ENCODE measurements at places on chromosomes 7 and 10.

DNA sequence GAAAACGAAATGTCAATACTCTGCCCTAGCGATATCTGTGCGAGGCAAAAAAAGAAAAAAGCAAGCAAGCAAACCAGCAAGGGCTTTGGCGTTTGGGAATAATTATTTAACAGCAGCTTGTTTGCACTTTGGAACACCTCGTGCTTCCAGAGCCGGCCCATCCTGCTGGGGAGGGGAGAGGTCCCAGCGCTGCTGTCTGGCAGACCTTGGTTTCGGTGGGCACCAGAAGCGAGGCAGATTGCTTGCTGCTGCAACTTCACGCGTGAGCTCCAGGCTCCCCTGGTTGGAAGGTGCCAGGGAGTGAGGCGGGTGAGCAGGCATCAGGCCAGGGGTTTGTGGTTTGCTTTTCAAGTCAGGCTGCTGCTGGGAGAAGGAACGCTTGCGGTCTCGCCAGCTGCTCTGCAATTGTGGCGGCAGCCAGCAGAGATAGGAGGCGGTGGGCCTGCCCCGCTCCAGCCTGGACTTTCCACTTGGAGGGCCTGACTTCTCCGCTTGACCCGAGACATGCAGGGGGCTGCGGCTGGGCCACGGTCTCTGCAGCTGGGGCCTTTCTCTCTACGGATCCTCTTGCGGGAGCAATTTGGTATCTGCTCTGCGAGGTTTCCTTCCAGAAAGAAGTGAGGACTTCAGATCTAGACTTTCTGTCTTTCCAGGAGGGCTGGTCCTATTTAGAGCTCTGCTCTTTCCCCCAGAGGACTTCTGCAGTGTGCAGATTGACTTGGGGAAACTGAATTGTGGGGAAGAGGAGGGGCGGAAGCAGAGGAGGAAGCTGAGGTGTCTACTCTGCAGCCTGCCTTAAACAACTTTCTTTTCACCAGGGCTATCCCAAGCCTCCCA, 131.4 kb downstream of the PRPF18 start:
- DNase-seq: peak; percentile 10

DNA sequence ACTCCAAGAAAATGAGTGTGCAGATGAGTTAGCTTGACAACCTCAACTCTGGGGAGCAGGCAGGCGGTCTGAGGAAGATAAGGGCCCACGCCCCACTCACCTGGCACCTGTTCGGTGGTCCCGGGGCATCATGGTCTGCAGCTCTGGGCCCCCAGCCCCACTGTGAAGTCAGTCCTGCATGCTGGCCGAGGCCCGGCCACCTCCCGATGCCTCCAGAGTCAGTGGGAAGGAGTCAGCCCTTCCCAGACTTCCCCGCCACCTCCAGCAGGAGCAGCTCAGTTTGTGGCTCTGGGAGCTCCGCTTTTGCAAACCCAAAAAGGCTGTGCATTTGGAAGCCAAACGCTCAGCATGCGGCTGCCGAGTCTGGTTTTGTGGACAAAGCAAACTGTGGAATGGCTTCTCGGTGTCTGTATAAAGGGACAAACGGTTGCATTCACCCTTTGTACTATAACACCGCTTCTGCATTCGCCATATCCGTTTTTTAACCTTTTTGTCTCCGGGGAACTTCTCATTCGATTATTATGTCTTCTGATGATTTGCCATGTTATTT, 167.3 kb downstream of the CCDC3 start:
- no peak for DNase-seq

DNA sequence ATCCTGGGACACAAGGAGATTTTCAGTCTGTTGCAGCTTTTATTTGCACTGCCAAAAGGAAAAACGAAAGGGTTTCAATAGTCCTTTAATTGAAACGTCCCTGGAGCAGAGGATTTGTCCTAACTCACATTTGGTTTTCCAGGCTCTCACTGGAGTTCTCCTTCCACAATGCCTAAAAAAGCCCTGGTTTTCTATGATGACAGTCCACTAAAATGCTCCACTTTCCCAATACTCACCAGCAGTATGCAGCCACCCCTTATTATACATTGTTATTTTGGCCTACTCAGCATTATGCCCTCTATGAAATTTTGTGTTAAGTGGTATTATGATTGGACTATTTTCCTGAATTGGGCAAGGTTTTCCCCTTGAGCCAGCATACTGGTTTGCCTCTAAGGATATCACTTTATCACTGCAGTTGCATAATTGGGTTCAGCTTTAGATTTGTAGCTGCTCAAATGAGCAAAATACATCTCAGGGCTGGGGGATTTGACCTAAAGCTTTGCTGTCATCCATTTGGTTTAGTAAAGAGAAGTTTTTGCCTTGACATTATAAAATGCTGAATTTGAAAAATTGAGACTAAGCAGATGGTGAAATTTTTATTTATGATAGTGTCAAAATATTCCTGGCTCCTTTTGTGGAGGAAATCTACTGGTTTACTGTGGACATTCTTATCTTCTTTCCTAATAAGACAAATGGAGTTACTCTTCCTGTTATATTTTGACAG, 239.2 kb downstream of the RNLS start:
- DNase-seq: no peak

DNA sequence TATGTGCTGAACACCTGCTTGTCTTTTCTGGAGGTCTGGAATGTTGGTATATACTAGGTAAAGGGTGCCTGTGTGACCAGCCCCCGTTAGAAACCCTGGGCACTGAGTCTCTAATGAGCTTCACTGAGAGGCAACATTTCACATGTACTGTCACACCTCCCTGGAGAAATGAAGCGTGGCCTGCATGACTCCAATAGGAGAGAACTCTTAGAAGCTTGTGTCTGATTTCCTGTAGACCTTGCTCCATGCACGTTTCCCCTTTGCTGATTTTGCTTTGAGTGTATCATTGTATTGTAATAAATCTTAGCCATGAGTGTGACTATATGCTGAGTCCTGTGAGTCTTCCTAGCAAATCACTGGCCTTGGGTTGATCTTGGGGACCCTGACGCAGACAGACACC, 82.8 kb downstream of the PPP1R3C start:
- no peak for DNase-seq

GRCh38 chr10:92208736-92209135, 82.1 kb downstream of the CPEB3 start:
- no peak for DNase-seq

- DNase-seq: no peak
These were observed 191.9 kb downstream of the MDFIC start for GRCh38 chr7:115113776-115114175.

- no peak for DNase-seq
These were observed 278.5 kb downstream of the DNAJB6 start for GRCh38 chr7:157615101-157615817.

DNA sequence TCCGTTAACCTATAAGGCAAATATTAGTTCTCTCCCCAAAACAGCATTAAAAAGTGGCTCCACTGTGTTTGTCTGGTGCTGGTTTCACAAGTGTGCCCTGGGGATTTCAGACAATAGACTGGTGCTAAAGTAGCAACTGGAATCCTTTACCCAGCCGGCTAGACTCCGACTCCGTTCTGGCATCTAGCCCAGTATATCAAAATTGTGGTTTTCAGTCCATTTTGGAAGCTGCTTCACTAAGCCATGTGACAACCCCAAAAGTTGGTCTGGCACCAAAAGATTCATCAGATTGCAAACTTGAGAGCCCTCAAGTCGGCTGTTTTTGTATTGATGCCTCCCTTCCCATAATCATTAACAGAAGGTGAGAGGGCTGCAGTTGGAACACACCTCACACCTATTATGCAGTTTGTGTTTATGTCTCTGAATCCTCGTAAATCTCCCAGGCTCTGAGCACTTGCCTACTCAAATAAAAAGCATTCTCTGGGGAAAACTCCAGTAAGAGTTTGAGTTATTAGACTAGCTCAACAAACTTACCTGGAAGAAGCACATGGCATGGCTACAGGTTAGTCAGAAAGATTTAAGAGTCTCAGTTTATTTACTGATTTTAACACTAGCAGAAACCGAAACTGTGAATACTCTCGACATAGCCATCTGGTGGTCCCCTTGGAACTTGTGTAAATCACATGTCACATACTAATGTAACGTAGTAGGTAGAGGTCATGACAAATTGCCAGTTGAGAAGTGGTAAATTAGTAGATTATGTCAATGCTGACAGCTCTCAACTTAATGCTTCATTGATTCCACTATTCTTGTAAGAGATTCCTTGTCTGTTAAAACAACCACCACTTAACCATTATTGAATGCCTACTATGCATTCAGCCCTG, 14.8 kb upstream of the WNT16 start:
- DNase-seq: no peak

- peak; percentile 71 for DNase-seq
These were observed 90.2 kb downstream of the DLG5 start for GRCh38 chr10:77836299-77836820.

DNA sequence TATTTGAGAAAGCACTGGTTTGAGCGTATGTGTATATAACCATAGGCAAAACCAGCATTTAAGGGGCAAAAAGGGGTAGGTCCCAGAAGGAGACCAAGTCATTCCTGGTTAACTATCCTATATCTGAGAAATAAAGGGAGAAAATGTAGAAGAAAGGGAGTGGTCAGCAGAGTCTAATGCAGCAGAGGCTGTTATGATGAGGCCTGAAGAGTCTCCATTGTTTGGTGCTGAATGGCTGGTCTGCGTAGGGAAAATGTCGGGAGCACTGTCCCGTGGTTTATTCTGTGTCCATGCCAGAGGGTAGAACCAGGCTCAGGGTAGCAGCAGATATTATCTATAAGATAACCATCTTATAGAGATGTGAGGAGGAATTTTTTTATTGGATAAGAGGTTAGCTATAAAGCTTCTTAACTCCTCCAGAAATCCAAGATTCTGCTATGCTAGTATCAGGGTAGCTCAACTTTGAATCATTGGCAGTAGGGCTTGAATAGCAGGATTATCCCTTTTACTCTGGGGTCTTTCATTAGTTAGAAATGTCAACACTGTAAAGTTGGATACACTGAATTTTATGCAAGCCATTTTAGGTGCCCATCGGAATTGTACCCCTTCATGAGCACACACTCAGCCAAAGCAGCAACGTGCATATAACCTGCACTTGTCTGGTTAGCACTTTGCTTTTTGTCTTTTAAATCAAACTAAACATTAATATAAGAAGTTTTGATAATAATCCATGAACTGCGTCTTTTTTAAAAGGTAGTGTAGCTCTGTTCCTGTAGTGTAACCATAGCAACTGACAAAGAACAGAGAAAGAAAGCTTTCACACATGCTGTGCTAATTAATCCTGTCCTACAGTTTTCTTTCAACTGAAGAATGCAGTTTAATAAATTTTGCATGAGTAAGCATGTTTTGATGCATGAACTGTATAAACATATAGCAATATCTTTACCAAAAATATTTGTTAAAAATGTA, 312.0 kb upstream of the FZD1 start:
- DNase-seq: no peak

- DNase-seq: no peak
These were observed 717.3 kb downstream of the XPNPEP1 start for GRCh38 chr10:109205929-109206585.

DNA sequence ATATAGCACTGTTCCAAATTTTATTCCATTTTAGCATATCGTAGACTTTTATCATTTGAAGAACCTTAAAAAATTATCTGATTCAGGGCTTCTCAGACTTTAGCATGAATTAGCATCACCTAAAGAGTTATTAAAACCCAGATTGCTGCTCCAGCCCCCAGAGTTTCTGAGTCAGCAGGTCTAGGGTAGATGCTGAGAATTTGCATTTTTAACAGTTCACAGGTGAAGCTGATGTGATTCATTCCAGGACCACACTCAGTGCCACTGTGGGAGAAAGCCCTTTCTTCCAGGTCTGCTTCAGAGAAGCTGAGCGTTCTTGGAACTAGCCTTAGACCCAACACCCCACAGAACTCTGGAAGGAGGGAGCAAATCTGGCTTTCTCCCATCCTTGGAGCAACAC, 174.1 kb upstream of the YAE1 start:
- DNase-seq: no peak

- no peak for DNase-seq
These were observed 3.1 kb downstream of the C1GALT1 start for GRCh38 chr7:7185371-7185989.

DNA sequence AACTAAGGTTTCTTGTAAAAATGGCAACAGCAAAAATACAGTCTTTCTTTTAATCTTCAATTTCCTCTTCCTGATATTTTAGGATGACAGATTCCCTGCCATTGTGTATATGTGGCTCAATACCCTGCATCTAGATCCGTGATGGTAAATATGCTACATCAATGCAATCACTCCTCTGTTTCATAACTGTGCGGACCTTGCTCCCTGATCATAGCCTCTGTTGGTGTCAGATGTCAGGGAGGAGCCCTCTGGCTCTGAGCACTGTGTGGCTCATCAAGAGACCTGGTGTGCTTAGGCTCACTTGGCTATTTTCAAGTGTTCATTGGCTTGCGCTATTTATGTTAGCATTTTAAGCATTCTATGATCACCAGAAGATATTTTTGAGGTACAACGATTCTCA, 33.0 kb upstream of the AGR3 start:
- no peak for DNase-seq

DNA sequence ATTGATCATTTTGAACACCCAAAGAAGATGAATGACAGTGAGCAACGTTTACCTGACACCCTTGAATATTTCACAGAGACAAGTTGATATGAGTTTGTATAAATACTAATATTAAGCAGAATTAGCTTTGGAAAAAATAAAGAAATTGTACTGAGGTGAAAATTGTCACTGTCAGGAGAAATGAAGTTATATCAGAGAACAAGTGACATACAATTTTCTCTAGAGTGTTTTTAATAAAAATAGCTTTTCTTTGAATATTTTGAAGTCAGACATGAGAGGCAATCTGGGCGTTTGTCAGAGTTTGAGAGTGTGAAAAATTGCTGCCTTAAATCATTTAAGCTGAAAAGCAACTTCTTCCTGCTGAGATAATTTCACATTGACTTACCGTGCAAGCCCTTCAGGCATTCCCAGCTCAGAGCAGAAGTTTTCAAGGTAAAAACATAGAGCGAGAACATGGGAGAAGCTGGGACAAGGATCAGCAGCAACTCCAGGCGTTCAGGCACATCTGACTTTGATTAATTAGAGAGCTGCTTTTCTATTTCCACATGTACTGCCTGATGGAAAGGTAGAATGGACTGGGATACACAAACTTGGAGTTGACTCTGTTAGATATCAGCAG, 535.9 kb downstream of the TFEC start:
- DNase-seq: no peak

- DNase-seq: no peak
These were observed 48.1 kb downstream of the DRGX start for GRCh38 chr10:49347827-49348226.

GRCh38 chr10:130141878-130142277, 5.7 kb downstream of the GLRX3 start:
- no peak for DNase-seq

DNA sequence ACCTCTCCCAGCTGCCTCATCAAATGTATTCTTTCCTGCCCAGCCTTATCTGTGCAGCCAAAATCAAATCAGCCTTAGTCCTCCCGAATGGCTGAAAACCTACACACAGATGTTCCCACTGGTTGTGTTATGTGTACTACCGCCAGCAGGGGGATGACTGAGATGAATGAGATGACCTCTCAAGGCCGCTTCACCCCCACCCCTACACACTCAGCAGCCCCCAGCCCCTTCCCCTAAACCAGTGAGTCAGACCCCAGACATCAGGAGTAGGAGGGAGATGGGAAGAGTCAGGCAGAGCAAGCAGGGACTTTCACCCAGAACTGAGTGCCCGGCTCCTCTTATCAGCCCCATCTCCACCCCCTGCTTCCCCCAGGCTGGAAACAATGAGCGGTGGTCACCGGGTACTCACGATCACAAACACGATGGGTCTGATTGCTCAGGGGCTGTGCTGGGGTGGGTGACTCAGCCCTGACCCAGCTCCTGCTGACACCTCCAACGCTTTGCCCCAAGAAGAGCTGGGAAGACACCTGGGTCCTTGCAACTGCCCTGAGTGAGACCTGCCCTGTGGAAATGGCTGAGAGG, 6.5 kb upstream of the C10orf105 start:
- DNase-seq: peak; percentile 37
